D721Med (cell line): ENCODE measurements at places on chromosomes 3 and 15.

DNA sequence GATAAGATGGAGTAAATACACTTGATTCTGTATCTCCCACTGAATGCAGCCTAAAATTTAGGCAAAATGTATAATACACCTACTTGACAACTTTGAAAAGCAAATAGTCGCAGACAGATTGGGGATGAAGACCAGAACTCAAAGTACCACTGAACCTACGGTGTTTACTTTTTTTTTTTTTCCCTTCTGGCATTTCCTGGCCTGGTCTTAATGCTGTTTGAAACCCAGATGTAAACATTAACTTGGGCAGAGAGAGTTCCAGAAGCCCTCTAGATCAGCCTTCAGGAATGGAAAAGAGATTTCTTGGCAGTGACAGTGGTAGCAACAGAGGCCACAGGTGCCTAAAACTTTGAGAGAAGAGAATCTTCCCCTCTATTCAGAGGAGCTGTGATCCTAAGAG, 27.8 kb downstream of the ALPK3 start:
- no peak for DNase-seq

DNA sequence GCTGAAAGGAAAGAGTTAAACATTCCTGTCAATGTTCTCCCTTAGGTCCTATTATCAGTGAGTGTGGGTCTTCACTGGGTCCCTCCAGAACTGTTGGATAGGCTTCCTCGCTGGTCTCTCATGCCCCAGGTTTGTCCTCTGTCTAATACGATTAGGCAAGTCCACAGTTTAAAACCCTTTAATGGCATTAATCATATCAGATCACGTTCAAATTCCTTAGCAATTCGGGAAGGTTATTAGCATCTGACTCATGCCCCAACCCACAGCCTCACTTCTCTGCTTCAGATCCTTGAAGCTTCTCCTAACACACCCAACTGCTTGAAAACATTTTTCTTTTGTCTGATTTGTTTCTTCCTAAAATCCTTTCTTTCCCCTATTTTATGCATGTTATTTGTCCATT, 224.3 kb upstream of the ATP10A start:
- DNase-seq, result peak; percentile 15

- no peak for DNase-seq
Observed at GRCh38 chr3:27607370-27607769, 114.8 kb downstream of the EOMES start.

GRCh38 chr3:131669600-131669999, 166.8 kb upstream of the MRPL3 start:
- DNase-seq, result no peak

GRCh38 chr15:82298520-82298919, 35.9 kb downstream of the SAXO2 start:
- DNase-seq, result no peak

GRCh38 chr3:175479175-175479574, 620.0 kb downstream of the NAALADL2 start:
- DNase-seq, result no peak

GRCh38 chr15:71732636-71733035, 77.7 kb upstream of the NR2E3 start:
- no peak for DNase-seq

DNA sequence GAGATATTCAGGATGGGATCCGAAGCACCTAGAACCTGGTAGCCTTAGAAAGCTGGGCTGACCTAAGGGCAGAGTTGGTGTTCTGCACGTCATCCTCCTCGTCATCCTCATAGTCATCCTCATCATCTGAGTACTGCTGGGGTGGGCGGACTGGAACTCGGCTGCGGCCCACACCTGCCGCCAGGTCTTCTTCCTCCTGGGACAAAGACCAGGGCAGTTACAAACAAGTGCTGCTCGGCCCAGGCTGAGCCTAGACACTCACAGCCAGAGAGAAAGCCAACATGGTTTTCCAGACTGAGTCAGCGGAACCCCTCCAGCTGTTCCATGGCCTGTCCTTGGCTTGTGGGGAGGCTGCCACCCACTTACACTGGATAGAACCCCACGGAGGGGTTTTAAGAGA, 40.5 kb downstream of the SEMA3G start:
- no peak for DNase-seq

DNA sequence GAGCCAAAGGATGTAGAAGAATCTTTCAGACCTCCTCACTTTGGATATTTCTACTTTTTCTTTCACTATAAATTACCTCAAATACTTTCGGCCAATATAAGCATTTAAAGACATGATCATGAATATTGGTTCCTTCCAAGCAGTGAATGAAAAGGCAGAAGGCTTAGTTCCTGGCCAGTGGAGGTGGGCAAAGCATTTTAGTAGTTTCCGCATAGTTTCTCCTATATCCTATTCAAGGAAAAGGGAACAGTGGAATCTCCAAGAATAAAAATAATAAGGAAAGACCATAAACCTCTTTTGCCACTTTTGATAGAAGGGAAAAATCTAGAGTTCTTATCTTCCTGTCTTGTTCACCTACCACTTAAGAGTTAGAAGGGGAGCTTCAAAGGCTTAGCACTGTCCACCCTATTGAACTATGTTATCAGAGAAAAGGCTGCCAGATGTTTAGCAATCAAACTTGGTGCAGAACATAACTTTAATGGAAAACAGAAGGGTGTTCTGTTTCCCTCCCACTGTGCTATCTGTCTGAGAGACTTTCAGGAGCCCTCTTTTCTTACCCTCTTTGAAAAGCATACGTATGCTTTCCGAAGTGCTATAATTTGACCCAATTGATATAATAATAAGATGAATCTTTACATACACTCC, 155.6 kb upstream of the DPH6 start:
- no peak for DNase-seq

- no peak for DNase-seq
Observed at GRCh38 chr3:11254876-11255275, 17.3 kb upstream of the ATG7 start.
